ENCODE measurements at places on chromosomes 1 and 21.

GRCh38 chr1:224180783-224181452 is 2.1 kb upstream of the DEGS1 start:
- no peak for DNase-seq

DNA sequence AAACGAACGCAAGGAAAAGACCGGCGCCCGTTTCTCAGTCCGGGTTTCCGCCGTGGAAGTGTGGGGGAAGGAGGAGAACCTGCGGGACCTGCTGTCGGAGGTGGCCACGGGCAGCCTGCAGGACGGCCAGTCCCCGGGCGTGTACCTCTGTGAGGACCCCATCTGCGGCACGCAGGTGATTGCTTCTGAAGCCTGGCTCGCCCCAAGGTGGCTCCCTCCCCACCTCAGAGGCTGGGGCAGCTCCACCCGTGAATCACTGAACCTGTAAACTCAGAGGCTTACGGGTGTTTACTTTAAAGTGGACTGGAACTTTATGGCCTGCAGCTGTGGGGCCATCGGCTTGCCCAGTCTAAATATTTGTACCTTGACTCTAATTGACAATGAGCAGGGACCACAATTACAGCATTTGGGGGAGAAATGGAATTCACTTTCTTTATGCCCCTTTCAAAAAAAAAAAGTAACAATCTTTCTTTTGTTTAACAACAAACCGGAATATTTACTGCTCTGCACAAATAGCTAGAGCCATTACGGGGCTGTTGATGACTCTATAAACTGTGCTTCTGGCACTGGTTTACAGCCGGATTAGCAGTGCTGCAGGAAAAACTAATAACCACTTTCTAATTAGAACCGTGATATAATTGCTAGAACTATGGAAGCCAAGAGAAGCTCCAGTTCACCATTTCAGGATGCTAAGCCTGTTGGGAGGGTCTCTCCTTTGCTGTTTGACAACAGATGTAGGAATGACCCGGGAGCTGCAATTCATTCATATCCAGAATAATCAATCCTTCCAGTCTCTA is 454.8 kb downstream of the KIF26B start:
- no peak for DNase-seq

DNA sequence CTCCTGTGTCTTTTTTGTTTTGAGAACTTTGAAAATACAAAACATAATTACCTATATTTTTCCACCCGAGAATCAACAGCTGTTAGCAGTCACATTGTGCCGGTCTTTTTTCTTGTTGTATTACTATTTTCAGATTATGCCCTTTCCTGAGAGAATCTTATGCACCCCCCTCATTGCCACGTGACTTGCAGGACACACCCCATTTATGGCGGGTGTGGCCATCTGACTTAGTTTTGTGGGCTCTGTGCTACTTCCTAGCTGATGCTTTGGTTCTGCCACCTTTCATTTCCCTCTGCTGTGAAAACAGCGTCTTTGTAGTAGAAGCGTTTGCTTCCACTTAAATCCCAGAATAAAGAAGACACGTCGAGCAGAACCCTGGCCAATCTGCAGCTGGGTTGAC is 82.8 kb upstream of the SOX13 start:
- no peak for DNase-seq

DNA sequence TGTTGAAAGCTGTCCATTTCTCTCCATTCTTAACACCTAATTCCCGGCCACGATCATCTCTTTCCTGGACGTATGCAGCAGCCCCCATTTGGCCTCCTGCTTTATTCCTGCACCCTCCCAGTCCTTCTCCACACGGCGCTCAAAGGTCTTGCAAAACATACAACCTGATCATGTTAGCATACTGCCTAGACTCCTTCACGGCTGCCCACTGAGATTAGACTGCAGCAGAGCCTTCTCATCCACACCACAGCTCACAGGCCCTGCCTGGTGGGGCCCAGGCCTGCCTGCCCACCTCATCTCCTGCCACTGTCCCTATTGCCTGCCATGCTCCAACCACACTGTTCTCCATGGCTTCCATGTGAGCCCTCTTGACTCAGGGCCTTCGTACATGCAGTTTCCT is 2.7 kb downstream of the GOLT1A start:
- DNase-seq = no peak

GRCh38 chr1:33433509-33434362 is 2.8 kb upstream of the PHC2 start:
- peak; percentile 53 for DNase-seq

- no peak for DNase-seq
Measured at GRCh38 chr1:154975409-154976059, 1.1 kb downstream of the CKS1B start.

DNA sequence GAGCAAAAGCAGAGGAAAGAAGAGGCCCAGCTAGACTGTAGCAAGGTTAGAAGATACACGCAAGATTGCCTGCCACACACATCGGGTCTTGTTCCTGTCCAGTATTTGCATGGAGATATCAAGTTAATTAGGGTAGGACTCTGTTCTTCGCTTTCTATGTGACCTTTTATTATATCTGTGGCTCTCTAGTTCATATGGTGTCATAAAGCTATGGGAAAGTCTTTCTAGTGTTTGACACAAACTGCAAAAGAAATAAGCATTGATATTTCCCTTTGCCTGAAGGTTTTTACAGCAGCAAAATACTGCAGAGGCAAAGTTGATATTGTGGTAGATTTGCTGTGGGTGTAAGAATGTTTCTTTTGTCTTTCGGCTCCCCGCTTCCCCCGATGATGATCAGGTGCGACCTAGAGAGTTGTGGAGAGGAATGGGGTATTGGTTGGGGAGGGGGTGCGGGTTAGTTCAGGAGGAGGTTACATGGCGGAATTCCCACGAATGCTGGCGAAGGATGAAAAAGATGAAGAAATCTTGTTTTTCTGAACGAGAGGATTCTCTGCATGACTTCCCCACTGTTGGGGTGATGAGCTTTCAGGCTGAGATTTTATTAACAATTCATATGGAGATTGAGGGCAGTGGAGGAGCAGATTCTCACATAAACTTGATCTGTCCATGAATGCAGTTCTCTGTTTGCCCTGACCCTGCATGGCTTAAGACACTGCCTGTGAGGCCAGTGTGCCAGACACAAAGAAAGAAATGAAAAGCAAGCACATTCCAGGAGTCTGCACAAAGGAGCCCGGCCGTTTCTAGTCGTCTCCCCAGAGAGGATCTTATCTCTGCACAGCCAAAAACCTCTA is 550.2 kb downstream of the USP25 start:
- peak; percentile 85 for DNase-seq

- no peak for DNase-seq
Measured at GRCh38 chr1:159261721-159262494, 40.2 kb upstream of the FCER1A start.

DNA sequence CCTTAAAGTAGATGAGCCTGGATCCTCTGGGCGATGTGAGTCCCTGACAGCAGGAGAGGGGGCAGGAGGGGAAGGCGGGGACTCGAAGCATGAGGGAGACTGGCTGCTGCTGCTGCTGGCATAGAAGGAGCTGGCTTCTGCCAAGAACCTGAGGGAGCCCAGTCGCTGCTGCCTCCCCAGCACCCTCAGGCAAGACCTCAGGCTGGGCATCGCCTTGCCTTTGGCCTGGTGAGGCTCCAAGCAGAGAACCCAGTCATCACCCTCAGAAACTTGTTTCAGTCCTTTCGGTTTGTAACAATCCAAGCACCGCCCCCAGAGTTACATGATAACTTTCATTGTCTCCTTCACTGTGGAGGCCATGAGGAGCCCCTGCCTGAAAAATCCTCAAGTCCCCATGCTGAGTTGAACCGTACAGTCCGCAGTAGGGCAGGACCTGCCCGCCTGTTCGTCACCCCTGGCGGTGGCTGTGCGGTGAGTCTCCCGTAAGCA is 38.8 kb downstream of the POFUT2 start:
- peak; percentile 66 for DNase-seq

DNA sequence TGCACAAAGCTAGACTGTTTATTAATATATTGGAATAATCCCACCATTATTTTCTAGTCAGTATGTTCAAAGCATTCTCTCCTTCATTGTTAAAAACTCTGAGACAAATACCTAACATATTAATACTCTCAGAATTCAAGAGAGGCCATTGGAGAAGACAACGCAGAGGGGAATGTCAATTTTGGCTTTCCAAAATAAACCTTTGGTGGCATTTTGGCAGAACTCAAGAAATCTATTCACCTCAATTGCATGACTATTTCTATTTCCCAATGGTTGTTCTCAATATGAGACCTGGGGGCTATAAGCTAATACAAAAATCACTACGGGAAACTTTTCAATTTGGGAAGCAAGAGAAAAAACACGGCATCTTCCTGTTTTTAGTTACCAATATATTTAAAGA is 58.5 kb downstream of the RUSC1 start:
- no peak for DNase-seq
